ENCODE measurements at places on chromosomes 7 and 10.

GRCh38 chr7:80140388-80140787 is 5.8 kb downstream of the GNAI1 start:
- no peak for ATAC-seq

DNA sequence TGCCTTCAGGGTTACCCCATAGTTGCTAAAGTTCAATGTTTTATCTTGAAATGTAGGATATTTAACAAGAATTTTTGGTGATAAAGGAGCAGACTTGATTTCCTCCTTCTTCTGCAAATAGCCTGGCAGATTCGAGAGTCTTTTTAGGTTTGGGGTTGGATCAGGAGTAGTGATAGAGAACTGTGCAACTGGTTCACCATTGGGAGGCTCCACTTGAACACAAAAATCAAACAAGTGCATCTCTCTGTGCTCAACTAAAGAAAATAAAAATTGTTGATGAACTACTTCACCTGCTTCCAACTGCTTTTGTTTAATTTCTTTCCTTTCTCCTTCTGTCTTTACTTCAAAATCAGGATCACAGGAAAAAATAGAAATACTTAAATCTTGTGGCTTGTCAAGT is 58.5 kb downstream of the MACC1 start:
- peak; percentile 96 for ATAC-seq

DNA sequence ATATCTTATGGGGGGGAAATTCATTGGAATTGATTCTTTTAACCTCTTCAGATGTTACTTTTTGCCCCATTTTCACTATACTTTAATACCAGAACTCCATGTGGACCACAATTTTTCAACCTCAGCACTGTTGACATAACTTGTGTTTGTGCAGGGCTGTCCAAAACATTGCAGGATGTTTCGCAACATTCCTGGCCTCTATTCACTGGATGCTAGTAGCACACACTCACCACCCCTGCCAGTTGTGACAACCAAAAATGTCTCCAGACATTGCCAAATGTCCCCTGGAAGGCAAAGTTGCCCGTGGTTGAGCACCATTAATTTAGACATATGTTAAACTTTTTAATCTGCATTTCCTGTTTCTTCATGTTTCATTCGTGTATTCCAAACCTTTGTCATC is 234.7 kb downstream of the GFRA1 start:
- ATAC-seq = no peak

GRCh38 chr10:131260031-131260430 is 51.5 kb downstream of the TCERG1L start:
- no peak for ATAC-seq

DNA sequence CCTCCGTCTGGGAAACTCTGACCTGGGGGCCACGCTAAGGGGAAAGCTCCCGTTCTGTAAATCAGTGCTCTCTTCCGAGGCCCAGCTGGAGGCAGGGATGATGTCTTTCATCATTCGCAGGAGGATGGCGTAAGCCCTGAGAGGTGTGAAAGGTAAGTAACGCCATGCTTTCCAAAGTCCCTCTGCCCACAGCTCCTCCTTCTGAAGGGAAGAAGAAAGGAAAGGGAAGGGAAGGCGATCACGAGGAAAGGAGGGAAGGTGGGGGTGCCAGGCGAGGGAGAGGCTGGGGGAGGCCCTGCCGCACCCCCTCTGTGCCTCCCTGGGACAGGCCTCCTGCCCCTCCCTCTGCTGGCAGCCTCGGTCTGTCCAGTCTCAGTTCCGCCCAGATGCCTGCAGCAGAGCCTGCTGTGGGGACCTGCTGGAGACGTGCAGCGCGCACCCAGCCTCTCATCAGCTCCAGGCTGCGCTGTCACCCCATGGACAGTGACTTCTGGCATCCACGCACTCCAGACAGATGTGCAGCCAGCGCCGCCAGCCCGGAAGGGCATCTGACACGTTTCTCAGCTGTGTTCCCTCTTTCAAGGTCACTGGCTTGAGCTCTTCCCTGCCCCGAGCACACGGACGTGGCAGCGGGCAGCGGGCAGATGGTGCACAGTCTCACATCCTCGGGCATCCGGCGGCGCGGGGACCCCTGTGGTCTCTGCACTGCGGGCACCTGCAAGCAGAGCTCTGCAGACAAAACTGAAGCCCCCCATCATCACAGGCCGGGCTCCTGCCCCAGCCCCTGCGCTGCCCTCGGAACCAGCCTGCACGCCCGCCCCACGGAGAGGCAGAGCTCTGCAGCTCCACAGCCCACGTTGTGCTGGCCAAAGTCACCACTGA is 60.6 kb downstream of the INSIG1 start:
- ATAC-seq = peak; percentile 51

DNA sequence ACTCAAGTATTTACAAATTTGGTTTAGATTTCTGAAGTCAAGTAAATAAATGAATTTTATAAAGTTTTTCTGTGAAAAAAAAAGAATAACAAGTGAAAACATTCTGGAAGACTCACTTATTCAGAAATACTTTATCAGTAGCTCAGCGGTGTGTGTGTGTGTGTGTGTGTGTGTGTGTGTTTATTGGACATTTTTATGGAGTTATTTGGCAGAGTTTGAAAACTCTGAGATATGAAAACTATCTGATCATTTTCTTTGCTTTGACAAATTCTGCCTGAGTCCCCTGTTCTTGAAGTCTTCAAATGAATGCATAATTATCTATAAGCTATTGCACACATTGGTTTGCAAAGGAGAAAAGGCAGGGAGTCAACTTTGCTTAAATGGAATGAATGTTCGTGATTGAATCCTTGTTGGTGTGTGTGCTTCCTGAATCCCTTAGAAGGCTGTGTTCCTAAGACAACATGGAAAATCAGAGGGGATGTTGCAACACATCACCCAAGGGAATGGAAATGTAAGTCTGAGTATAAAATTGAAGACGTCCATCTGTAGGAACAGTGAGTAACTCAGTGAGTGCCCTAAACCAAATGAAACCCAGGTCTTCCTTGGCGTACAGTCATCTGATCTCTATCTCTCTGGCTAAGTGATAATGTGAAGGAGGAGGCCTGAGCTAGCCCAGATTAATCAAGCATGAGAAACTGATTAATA is 160.9 kb downstream of the REEP3 start:
- peak; percentile 86 for ATAC-seq

DNA sequence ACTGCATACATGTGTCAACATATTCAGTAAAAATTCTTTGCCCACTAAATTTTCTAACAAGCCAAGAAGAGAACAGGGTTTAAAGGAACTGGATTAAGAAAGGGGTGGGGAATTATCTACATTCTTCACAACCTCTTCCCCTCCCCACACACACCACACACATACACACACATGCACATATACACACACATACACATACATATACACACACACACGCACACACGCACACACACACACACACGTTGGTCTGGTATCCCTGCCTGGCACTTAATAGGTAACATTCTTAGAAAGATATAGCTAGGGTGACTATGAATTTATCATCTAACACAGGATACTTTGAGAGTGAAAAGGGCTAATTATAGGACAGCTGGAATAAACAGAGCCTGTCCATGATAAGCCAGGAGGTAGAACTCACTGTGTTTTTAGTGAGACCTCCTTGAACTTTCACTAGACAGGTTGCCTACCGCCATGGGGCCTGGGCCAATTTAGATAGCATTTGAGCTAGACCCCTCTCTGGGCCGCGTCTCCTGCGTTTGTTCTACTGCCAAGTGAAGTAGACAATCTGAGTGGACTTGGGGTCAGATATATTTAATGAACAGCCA is 33.1 kb upstream of the EPC1 start:
- no peak for ATAC-seq

DNA sequence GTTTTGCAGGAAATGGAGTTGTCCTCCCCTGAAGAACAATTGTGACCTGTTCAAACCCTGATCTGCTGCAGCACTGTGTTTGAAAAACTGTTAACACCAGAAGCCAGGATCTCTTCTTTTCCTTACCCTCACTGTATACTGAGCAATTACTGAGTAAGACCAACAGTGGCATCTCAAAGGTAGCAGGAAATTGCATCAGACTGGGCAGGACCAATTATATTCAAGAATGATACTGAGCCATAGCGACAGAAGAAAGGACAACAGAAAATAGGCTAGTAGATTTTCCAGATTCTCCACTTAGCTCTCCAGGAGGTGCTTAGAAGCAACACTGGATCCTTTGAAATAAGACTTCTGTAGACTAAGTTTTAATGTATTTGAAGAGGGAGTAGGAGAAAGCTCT is 57.4 kb upstream of the INHBA start:
- no peak for ATAC-seq

- ATAC-seq = no peak
Observed at GRCh38 chr10:127456122-127456521, 93.0 kb upstream of the NPS start.
